ENCODE measurements at places on chromosomes 2 and 18. TPM values are rescaled to one million over a fixed set of nuclear protein-coding genes. Genes with fewer than 3 reads are reported as not detected.

GRCh38 chr2:30511122-30512083 is 64.4 kb downstream of the LCLAT1 start:
- DNase-seq = peak; percentile 26

- DNase-seq = no peak
Measured at GRCh38 chr2:237594514-237594871, 4.0 kb upstream of the RAB17 start.

- DNase-seq = no peak
Measured at GRCh38 chr2:239407112-239407511, 6.3 kb upstream of the HDAC4 start.

The IL36G gene
- total RNA-seq = 19.1 TPM

The FBLN7 gene
- 6.5 TPM for total RNA-seq

The MEIS1 gene
- total RNA-seq = 9.2 TPM

The OR6B2 gene
- total RNA-seq = not detected

Measured in lower leg skin (tissue), 4 donors.